ENCODE measurements at places on chromosomes 5 and 9.

GRCh38 chr5:167219298-167219697 lies 1072.1 kb upstream of the WWC1 start:
- no peak for DNase-seq

GRCh38 chr5:120794121-120794520 lies 330.0 kb downstream of the PRR16 start:
- no peak for DNase-seq

DNA sequence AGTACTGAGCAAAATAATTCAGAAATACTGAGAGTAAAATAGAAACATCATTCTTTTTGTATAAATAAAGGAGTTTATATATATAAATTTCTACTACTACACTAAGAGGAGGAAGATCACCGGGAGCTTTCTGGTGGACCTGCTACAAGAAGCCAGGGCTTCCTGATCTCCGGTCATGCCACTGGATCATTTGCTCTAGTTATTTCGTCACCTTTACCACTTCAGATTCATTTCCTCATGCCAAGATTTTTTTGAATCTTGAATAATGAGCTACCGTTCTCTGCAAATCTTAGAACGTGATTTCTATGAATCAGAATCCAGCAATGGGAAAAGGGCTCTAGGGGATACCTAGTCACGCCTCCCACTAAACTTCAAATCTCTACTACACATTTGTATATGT lies 51.9 kb upstream of the TBC1D9B start:
- DNase-seq, result no peak

- no peak for DNase-seq
These were observed 29.4 kb downstream of the SLC1A3 start for GRCh38 chr5:36635721-36636390.

DNA sequence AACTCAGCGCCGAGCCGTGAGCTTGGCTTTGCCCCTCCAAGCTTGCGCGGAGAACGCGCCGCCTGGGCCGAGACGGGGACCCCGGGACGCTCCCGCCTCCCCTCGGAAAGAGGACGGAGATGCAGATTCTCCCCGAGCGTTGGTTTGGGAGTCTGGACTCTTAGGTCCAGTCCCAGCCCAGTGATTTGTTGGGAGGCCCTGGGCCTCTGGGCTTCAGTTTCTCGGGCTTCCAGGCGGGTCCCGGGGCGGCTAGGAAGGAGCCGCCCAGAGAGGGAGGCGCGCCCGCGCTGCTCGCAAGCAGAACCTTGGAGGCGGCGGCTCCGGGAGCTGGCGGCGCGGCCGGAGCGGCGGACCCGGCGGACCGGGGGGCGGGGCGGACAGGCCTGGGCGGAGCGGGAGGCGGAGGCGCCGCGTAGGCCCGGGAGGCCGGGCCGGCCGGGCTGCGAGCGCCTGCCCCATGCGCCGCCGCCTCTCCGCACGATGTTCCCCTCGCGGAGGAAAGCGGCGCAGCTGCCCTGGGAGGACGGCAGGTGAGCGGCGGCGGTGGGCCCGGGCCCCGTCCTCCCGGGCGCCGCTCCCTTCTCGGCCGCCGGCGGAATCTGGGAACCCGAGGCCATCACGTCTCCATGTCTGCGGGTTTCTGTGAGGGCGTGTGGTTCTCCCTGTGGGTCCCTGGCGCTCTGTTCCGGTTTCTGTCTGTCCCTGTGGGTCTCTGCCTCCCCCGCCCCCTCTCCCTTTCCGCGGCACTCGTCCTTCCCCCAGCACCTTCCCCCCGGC lies at the start of gene B4GALT7:
Gene B4GALT7 (plus strand): TSS at position 402 of the 777 bp plus-strand sequence. CDS start 79 bp downstream, at position 481.
- peak; percentile 77 for DNase-seq

DNA sequence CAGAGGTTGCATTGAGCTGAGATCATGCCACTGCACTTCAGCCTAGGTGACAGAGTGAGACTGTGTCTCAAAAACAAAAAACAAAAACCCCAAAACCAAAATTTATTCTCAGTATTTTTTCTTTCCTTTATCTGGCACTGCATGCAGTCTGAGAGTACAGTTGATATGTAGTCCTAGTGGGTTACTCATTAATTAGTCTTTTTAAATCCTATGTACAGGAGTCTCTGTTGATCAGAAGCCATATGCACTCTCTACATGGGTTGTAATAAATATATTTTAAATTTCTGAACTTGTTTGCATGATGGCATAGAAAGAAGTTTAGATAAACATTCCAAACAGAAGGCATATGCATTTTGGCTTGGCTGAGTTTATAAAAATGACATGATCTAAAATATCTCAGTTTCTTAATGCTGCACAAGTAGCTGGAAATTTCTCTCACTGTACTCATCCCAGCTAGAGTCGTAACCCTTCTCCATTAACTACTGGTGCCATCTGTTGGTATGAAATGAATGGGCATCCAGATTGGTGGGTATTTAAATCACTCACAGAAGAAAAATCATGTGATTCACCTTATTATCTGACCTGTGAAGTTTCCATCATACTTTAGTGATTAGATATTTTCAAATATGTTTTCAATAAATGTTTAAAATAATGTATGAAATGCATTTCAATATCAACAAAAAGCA lies 284.8 kb downstream of the CTNND2 start:
- DNase-seq, result no peak

GRCh38 chr5:27318701-27319100 lies 280.3 kb upstream of the CDH9 start:
- DNase-seq, result no peak

GRCh38 chr5:122091936-122092600 lies 14.0 kb upstream of the LOX start:
- DNase-seq, result no peak

- DNase-seq, result no peak
These were observed 47.3 kb upstream of the PRRC2B start for GRCh38 chr9:131346559-131346958.

- no peak for DNase-seq
These were observed 247.7 kb upstream of the ADRA1B start for GRCh38 chr5:159668556-159668955.

GRCh38 chr9:133691626-133692363 lies 46.4 kb downstream of the SARDH start:
- DNase-seq, result no peak

DNA sequence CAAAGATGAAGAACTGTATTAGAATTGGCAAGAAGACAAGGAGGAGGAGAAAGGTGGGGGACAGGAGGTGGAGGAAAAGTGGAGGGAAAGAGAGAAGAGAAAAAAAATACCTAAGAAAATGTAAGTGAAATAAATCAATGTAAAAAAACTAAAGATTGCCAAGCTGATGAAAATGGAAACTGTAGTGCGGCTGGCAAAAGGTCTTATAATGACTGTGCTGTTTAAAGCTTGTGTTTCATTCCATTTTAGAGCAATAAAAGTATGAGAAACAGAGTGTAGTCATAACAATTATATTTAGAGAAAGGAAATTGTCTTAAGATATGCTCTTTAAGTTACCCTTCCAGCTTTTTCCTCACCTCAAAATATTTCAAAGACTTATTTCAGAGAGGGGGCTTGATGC lies 670.5 kb upstream of the SEMA6A start:
- no peak for DNase-seq

DNA sequence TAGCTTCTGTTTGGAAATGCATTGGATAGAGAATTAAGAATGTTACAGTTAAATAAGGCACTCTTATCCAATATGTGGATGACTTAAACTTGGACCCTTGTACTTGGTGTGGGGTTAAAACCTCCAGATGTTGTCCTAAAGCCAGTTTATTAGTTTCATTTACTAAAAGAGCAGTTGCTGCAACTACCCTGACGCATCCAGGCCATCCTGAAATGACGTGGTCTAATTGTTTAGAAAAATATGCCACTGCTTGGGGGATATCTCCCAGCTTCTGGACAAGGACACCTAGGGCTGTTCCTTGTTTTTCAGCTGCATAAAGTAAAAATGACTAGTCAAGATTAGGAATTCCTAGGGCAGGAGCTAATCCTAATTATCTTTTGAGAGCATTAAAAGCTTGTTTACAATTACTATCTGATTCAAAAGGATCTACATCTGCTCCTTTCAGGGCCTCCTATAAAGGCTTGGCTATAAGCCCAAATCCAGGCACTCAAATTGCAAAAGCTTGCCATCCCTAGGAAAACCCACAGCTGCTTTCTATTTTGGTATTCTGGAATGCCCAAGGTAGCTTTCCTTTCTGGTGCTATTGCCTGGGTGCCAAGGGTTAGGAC lies 45.7 kb upstream of the SLCO4C1 start:
- no peak for DNase-seq

- DNase-seq, result no peak
These were observed 325.1 kb upstream of the PRR16 start for GRCh38 chr5:120139039-120139438.

GRCh38 chr5:50575740-50576139 lies 90.7 kb upstream of the PARP8 start:
- DNase-seq, result no peak

Measured in activated CD4-positive, alpha-beta T cell treated with anti-CD3 and anti-CD28 coated beads for 1 hour (primary cell).